ENCODE measurements at places on chromosomes 1 and 21.
A peak's percentile ranks its signal among the peaks of the same experiment; 100 is the strongest.

DNA sequence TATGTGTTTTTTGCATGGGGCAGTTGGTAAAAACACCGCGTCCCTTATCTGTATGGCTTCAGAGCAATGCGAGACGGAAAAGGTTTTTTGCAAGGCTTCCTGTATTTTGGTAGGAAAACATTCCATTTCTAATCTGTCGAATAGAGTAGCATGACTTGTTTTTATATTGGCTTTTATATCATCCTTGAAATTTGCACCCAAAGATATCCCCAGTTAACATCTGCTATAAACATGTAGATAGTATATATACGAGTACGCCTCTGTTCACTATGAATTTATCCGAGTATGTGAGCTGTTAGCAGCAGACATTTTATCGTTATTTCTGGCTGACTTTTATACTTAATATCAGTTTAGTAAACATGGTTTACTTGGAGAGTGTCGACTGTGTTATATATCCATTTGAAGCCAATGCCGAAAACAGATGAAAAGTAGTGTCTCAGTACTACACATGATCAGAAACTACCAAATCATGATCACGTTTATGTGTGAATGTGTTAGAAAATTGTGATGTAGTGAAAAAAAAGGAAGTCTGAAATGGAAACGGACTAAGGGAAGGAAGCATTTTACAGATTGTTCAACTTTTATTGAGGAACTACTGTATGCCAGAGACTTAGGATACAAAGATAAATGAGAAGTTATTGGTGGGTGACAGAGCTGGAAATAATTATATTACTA, 1.0 kb downstream of the LEPR start:
- DNase-seq: no peak

DNA sequence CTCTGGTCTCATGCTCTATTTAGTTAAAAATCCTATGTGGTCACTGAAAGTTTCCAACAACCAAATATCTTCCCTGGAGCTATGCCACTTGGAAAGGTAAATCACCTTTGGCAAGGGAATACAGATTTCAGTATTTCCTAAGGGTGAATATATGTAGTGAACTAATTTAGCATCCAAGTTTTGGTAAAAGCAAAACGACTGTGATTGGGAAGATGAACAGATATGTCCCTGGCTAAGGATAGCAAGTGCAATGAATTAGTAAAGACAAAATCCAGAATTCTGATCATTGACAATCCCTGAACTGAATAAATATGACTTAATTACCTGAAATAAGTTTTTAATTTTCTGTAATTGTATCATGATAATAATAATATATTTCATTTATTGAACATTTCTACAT, at the start of gene OR2T33:
Gene OR2T33, minus strand, starts transcription at position 101 of the 400 bp plus-strand sequence. CDS start 4,162 bp downstream, outside the sequence.
- no peak for DNase-seq

GRCh38 chr1:59017501-59018231, 233.8 kb upstream of the JUN start:
- peak; percentile 79 for DNase-seq

DNA sequence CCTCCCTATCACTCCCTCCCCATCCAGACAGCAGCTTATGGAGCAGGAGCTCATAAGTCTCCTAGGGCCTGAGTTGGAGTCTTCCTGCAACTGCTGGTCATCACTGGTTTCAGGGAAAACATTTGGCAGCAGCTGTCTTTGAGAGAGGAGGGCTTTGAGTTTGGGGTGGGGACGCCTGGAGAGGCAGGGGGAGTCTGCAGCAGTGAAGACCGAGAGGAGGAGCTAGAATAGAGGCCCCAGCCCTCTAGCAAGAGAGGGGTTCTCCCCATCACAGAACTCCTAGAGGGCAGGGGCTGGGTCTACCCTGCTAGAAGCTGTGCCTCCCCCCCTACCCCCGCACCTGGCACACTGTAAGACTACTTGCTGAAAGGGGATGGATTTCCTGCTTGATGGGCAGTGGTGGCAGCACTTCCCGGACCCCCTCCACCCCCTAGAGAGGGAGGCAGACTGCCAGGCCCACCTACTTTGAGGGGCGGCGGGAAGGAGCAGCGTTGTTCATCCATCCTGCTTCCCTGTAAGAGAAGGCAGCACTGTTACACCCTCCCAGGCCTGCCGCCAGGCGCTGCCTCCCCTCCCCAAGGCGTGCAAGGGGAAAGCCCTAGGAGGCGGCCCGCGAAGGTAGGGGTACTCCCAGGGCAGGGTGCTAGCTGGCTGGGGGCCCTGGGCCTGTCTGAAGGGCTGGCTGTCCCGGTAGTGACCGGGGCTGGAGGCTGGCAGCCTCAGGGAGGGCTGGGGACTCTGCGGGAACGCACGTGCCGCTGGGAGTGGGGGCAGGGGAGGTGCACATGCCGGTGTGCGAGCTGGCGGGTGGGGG, 50.4 kb downstream of the RAP1GAP start:
- DNase-seq: no peak

GRCh38 chr1:40385437-40386358, 12.2 kb downstream of the SMAP2 start:
- no peak for DNase-seq

DNA sequence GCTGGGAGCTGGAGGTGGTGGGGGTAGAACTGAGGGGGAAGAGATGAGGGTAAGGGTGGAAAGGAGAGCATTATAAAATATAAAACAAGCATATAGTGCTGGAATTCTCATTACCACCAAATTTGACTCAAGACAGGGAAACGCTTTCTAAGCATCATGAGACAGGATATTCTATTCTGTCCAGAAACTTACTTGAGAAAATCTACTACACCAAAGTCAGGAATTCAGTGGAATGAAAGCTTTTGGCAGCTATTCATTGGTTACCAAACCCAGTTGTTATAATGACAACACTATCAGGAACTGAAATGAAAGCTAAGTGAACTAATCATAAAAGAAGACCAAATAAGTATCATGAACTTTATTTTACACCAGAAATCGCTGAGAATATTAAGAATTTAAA, 14.5 kb downstream of the AIDA start:
- DNase-seq: no peak
